Activated CD8-positive, alpha-beta T cell treated with anti-CD3 and anti-CD28 coated beads, Interleukin-2, amount 10 ng/mL, durations not matched to agents 7 days and 5 days (primary cell): ENCODE measurements at places on chromosomes 1 and 21.

- H3K4me1 ChIP-seq: no peaks in the 10 kb centered on the region
- no peak overlapping the region for H3K27ac ChIP-seq
- DNase-seq: no peak
These were observed 339.5 kb upstream of the C1orf87 start for GRCh38 chr1:60413091-60413490.

GRCh38 chr1:61580417-61580816, 144.5 kb downstream of the TM2D1 start:
- H3K4me1 ChIP-seq: no peaks in the 10 kb centered on the region
- peaks cover 30% of the 10 kb centered on the region for H3K27me3 ChIP-seq
- no peak overlapping the region for H3K4me3 ChIP-seq
- no peaks in the 10 kb centered on the region for H3K36me3 ChIP-seq

DNA sequence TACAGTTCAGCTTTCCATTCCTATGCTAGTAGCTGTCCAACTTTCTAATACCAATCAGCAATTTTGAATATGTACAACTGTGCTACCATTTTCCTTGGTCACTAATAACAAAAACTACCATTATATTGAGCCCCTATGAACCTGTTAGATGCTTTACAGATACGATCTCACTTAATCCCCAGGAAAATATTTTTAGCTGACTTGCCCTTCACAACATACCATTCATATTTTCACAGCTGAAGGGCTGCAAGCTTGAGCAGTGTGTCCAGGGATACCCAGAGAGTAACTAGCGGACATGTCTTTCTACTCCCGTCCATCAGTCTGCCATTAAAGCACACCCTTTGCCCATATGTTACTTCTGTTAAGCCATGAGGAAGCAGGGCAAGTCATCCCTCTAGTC, 140.5 kb downstream of the SPATA46 start:
- H3K4me1 ChIP-seq: no peaks in the 10 kb centered on the region
- H3K27me3 ChIP-seq: peaks cover 19% of the 10 kb centered on the region
- H3K27ac ChIP-seq: no peak overlapping the region
- no peaks in the 10 kb centered on the region for H3K36me3 ChIP-seq
- no peak for DNase-seq

GRCh38 chr21:32962268-32962667, 63.5 kb upstream of the OLIG2 start:
- no peaks in the 10 kb centered on the region for H3K4me1 ChIP-seq
- peaks cover 33% of the 10 kb centered on the region for H3K27me3 ChIP-seq
- H3K27ac ChIP-seq: no peak overlapping the region
- no peak overlapping the region for H3K4me3 ChIP-seq

DNA sequence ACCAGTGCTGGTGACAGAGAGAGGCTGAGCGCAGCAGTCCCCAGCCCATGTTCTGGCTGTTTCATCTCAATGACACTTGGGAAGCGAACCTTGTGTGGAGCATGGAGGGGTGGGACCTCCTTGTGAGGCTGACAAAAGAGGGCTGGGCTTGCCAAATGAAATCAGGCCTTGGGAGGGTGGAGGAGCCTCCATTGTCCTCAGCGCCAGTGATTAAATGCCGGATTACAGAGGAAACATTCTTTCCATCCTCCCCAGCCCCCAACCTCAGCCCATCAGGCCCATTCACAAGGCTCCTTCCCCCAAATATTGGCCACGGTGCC, 63.3 kb upstream of the PAXBP1 start:
- H3K27me3 ChIP-seq: peaks cover 16% of the 10 kb centered on the region
- peak; percentile 5 for DNase-seq
- H3K36me3 ChIP-seq: no peaks in the 10 kb centered on the region
- H3K4me1 ChIP-seq: no peaks in the 10 kb centered on the region
- H3K27ac ChIP-seq: no peak overlapping the region

DNA sequence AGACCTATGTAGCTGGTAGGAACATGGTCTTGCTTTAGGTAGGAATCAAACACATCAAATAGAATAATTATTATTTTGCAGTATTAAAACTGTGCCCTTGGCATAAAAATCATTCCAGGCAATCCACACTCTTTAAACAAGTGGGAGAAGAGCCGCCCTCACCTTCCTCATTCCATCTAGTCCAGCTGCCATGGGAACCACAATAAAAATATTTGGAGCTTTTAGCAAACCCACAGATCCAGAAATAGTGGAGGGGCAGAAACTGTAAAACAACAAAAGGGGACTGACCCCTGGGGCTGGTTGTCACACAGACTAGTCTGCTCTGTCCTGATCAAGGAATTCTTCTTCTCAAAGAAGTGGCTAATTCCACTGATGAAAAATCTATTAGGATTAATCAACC, 61.6 kb downstream of the PTPRC start:
- H3K27ac ChIP-seq: peak overlapping the region; percentile 14
- H3K36me3 ChIP-seq: peaks cover 81% of the 10 kb centered on the region
- no peak overlapping the region for H3K4me3 ChIP-seq
- H3K4me1 ChIP-seq: peaks cover 77% of the 10 kb centered on the region

- H3K4me3 ChIP-seq: no peak overlapping the region
- no peak overlapping the region for H3K27ac ChIP-seq
- no peaks in the 10 kb centered on the region for H3K36me3 ChIP-seq
- no peak for DNase-seq
These were observed 133.1 kb downstream of the AKT3 start for GRCh38 chr1:243716906-243717305.

DNA sequence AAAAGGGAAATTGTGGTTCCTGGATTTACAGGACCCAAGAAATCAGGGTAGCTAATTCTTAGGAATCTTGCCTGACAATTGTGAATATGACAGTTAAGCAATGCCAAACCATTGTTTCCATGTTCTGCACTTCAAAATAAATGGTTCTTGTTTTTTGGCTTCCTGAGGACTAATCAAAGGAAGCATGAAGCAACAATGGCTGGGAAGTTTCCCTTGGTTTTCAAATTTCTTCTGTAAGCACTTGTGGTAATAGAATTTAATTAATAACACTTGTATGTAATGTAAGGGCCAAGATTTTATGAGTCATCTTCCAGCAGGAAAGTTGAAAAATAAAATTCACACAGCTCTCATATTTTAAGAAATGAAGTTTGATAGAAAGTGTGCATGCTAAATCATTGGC, 31.7 kb downstream of the JAM2 start:
- no peaks in the 10 kb centered on the region for H3K4me1 ChIP-seq
- H3K36me3 ChIP-seq: no peaks in the 10 kb centered on the region

- H3K4me1 ChIP-seq: peaks cover 14% of the 10 kb centered on the region
- no peak for DNase-seq
- no peaks in the 10 kb centered on the region for H3K27me3 ChIP-seq
- no peaks in the 10 kb centered on the region for H3K36me3 ChIP-seq
These were observed 45.8 kb downstream of the TTC39A start for GRCh38 chr1:51284487-51284954.

- H3K4me1 ChIP-seq: no peaks in the 10 kb centered on the region
- no peaks in the 10 kb centered on the region for H3K27me3 ChIP-seq
- H3K36me3 ChIP-seq: no peaks in the 10 kb centered on the region
These were observed 60.3 kb downstream of the KIF26B start for GRCh38 chr1:245215071-245215470.

GRCh38 chr1:176543360-176544129, 80.6 kb downstream of the PAPPA2 start:
- no peaks in the 10 kb centered on the region for H3K27me3 ChIP-seq
- DNase-seq: no peak
- no peaks in the 10 kb centered on the region for H3K36me3 ChIP-seq
- no peaks in the 10 kb centered on the region for H3K4me1 ChIP-seq
